ENCODE measurements at places on chromosomes 16 and 17.
A peak's percentile ranks its signal among the peaks of the same experiment; 100 is the strongest.

DNA sequence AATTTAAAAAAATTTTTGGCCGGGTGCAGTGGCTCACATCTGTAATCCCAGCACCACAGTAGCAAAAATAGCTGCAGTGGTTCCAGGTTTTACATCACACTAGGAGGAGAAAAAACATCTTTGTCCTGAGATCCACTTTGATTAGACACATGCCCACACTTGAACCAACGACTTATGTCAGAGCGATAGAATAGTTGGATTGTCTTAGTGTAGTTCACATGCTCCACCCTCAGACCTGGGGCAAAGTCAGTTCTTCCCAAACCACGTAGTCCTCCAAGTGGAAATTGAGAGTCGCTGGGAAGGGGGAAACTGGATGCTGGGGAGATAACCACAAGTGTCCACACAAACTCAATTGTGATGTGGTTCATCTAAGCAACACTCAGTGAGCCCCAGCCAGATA lies 11.4 kb upstream of the ITGAM start:
- no peak for DNase-seq

GRCh38 chr17:78759203-78759968 lies 22.7 kb downstream of the CYTH1 start:
- peak; percentile 25 for DNase-seq

DNA sequence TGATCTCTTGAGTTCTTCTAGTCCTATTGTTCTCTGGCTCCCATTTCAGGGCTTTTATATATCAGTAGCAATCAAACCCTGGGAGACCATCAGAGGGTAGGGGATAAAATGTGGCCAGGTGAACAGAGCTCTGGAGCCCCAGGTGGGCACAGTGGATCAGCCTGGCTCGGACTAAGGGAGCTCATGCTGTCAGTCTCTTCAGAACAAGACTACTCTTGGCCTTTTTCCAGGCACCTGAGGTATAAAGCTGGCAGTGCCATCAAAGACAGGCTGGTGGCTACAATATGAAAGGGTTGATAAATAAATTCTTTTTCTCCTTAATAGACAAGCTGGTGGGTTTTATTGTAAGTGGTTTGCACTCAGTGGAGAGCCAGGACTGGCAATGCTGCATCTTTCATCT lies 160.0 kb upstream of the CCL2 start:
- no peak for DNase-seq

GRCh38 chr17:52536489-52536888 lies 378.0 kb upstream of the CA10 start:
- no peak for DNase-seq

DNA sequence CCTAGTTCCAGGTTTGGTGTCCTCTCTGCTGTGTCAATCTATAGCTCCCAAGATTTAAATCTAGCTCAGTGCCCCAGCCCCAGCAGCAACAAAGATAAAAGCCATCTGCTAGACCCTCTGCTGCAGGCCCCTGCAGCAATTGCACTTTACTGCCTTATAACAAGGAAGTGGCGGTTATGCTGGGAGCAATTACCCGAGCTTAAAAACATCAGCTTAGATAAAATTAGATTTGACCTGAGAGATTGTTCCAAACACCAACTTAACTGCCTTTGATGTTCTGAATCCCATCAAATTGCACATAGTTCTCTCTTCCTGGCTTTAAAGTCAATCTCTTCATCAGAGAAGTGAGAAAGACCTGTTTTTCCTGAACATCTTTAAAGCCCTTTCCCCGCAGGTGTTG lies 62.4 kb upstream of the SHISA6 start:
- DNase-seq: no peak
